HepG2 (cell line): ENCODE measurements at places on chromosomes 7 and 10.
A peak's percentile ranks its signal among the peaks of the same experiment; 100 is the strongest.

GRCh38 chr10:77909021-77909748 is 17.4 kb downstream of the DLG5 start:
- no peak for DNase-seq

DNA sequence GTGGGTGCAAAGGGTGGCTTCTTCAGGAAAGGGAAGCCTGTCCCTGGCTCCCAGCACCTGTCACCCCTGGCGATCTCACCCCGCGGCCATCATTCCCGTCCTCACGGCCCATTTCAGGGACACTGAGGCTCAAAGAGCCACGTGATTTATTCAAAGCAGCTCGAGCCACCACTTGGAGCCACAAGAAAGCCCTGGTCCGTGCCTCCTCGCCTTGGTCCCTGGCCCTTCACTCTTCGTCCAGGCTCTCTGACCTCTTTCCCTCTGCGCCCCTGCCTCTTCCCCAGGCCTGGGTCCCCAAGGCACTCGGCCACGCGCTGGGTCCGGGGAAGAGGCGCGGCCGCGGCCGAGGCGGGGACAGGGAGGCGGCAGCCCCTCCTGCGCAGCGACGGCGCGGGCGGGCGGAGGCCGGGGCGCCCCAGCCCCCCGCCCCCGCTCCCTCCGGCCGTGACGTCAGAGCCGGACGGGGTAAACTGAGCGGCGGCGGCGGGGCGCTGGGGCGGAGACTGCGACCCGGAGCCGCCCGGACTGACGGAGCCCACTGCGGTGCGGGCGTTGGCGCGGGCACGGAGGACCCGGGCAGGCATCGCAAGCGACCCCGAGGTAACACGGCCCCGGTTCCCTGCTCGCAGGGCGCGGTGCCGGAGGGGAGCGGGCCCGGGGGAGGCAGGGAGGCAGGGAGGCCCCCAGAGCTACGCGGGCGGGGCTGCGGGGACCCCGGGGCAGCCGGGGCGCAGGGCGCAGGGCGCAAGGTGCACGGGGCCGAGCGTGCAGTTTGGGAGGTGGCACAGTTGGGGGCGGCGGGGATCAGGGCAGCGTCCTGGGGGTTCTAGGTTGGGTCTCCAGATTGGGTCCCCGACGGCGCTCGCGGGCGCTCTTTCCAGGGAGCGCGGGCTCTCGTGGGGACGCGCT is at the start of gene SLC18A2:
SLC18A2 (plus strand) TSS at position 494 of the 909 bp plus-strand sequence. CDS start 580 bp downstream, outside the sequence.
- no peak for DNase-seq

GRCh38 chr10:116287906-116288501 is 15.0 kb upstream of the GFRA1 start:
- peak; percentile 18 for DNase-seq

- no peak for DNase-seq
Measured at GRCh38 chr7:108360058-108360800, 96.0 kb downstream of the NRCAM start.

- peak; percentile 60 for DNase-seq
Measured at GRCh38 chr10:5888351-5888750, 1.3 kb downstream of the ANKRD16 start.

DNA sequence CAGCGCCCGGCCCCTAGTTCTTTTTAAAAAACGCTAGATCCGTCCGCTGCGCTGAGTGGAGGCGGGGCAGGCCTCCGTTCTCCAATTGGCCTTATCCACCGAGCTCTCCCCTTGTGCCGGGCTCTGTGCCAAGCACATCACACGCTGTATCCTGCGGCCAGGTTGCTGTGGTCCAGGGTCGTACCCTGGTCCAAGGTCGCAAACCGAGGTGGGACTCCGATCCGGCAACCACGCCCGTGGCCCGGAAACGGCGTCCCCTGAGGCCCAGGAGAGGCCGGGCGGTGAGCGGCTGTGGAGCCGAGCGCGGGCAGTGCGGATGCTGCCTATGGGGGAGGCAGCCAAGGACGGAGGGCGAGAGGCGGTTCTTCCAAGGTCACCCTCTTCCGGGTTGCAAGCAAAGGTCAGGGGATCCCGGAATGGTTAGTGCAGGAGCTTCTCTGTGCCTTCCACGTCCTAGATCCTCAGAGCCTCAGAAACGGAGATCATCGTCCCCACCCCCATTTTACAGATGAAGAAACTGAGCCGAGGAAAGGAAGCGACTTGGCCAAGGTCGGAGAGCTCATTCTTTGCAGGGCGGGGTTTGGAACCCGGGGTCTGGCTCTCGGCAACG is 72.4 kb upstream of the LRRC4 start:
- peak; percentile 85 for DNase-seq

DNA sequence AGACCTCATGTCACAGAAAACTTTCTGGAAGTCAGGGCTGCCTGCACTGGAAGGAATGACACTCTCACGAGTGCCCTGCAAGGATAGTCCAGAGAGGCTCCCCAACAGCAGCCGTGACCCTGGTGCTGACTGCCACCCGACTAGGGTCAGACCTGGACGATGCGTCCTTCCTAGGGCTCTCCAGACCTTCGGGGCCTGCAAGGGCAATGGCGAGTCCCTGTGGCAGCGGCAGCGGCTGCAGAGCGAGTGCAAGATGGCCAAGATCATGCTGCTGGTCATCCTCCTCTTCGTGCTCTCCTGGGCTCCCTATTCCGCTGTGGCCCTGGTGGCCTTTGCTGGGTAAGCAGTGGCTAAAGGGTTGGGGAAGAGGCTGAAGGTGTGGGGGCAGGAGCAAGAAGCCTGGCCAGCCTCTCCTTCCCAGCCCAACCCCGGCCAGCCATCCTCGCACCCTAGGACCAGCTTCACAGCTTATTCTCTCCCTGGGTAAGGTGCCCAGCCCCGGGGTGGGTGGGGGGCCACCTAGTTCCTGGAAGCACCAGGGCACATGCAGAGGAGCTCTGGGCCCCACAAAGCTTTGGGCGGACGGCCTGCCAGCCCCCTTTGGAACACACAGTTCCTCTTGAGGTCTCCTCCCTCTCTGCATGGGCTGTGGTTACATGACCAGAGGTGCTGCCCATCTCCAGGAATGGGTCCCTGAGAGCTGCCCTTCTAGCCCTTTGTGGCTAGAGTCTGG is 5.5 kb downstream of the OPN4 start:
- DNase-seq = no peak

GRCh38 chr7:47677664-47678063 is 95.8 kb upstream of the TNS3 start:
- DNase-seq = no peak

DNA sequence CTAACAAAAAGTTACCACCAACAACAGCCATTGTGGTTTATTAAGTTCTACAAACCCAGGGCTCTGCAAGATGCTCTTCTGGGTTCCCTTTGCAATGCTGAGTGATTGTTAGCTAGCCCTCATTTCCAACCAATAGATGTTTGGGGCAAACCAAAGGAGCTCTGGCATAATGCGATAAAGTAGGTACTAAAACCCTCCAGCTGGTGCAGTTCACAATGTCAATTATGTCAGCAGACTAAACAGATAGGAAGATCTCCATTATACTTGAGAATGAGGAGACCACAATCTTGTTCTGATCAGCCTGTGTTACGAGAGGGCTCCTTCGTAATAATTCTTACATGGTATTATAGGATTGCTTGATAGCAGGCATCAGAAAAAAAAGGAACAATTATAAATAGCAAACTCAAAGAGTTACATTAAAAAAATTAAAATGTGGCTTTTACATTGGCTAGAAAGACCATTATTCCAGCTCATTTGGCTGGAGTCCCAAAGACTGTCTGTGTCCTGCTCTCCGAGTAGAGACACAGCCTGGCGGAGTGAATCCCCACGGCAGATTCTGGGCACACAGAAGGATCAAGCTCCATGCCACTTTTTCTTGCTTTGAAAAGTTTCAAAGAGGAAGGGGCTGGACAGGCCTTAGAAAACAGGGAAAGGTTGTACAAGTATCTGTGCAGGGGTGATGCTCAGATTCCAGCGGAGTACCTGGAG is 93.8 kb downstream of the ZRANB1 start:
- no peak for DNase-seq

- DNase-seq = peak; percentile 25
Measured at GRCh38 chr7:40717242-40717641, 582.4 kb downstream of the SUGCT start.

- no peak for DNase-seq
Measured at GRCh38 chr10:51886438-51887068, 187.2 kb upstream of the CSTF2T start.

GRCh38 chr10:93061594-93062513 is 1.3 kb downstream of the CYP26C1 start:
- DNase-seq = no peak

GRCh38 chr10:99870123-99870730 is 87.8 kb downstream of the ABCC2 start:
- no peak for DNase-seq

GRCh38 chr7:91149341-91150246 is 114.6 kb upstream of the FZD1 start:
- DNase-seq = no peak

- DNase-seq = no peak
Measured at GRCh38 chr10:32057036-32057372, 779 bp upstream of the KIF5B start.

GRCh38 chr7:46247664-46248063 is 326.6 kb upstream of the IGFBP3 start:
- DNase-seq = no peak

- no peak for DNase-seq
Measured at GRCh38 chr10:30491916-30492515, 58.0 kb downstream of the MAP3K8 start.

DNA sequence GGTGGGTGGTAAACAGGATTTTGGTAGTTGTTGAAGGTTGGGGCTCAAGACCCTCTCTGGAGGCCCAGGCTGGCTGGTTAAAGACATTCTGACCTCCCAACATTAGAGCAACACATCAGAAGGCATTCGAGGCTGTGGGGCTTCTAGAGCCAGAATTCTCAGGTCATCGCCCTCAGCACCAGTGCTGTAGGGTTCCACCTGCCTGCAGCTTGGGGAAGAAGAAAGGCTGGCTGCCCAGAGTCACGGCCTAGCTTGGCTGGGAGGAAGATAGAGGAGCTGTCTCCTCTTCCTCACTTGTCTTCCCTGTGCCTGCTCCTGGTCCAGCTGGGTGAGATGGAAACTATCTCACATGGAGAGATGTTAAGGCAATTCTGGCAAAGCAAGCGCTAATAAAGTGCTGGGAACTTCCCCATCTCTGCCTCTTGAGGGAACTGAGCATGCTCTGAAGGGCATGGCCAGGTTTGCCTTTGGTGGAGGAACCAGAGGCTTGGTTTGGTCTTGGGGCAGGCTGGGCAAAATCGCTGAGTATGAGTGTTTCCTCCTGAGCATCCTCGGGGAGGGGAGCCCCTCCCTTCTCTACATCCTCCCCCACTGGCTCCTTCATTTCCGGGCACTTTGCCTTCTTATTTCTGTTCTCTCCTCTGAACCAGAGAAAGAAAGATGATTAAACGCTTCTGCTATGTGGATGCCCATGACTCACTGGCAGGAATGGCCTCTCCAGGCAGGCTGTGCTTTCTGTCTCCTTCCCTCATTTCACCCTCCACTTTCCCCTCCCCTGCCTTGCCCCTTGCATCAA is 509.0 kb upstream of the PODXL start:
- no peak for DNase-seq

DNA sequence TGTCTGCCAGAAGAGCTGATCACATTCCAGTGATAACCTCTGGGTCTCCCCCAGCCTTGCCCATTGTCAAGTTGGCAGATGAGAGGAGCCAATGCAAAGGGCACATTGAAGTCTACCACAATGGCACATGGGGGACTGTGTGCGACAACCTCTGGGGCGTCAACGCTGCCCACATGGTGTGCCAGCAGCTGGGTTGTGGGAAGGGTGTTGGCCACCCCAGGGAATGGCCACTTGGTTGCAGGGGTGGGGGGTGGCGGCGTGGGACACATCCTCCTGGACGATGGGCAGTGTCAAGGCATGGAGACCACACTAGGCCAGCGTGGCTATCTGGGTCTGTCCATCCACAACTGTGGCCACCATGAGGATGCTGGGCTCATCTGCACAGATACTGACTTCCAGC is 43.4 kb downstream of the CUZD1 start:
- DNase-seq = no peak

DNA sequence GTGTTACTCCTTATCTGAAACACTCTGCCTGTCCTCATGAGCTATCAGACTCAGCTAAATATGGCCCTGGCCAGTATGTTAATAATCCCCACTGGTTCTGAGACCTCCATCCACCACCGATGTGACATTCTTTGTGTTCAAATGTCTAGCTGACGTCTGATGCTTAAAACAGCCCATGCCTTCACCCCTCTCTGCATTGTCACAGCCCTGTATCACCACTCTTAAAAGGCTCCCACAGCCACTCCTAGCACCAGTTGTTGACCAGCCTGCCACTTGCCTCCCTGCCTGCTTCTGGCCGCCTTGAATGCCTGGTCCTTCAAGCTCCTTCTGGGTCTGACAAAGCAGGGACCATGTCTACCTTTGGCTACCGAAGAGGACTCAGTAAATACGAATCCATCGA is at the start of gene LMOD2:
LMOD2 (plus strand) TSS at position 253 of the 400 bp plus-strand sequence; CDS start at position 351, 98 bp downstream.
- no peak for DNase-seq

DNA sequence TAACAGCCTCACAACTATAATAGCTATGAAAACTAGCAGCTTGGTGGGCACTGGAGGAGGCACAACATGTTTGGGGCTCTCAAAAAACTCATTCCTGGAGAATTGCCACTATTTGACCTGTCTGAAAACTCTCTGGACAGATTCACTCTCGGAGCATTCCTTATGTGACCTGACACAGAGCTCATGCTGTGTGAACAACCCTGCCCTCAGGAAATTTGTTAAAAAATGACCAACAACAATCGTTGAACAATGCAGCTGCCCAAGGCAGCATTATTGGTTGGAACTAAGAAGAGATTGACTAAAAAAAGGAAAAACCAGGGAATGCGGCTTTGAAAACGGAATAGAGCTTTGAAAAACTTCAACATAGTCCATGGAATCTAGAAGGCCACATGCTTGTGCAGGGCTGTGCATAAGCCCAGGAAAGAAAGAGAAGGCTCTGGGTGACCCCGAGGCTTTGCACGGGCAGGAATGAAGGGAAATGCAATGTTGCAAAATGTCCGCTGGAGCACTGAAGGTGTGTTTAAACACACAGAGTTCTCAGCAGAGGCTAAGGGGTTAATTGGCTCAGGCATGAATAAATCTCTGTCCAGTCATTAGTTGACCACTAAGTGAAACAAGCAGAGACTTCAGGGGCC is 52.8 kb downstream of the NAMPT start:
- DNase-seq = no peak

GRCh38 chr7:91098566-91098965 is 165.7 kb upstream of the FZD1 start:
- no peak for DNase-seq

DNA sequence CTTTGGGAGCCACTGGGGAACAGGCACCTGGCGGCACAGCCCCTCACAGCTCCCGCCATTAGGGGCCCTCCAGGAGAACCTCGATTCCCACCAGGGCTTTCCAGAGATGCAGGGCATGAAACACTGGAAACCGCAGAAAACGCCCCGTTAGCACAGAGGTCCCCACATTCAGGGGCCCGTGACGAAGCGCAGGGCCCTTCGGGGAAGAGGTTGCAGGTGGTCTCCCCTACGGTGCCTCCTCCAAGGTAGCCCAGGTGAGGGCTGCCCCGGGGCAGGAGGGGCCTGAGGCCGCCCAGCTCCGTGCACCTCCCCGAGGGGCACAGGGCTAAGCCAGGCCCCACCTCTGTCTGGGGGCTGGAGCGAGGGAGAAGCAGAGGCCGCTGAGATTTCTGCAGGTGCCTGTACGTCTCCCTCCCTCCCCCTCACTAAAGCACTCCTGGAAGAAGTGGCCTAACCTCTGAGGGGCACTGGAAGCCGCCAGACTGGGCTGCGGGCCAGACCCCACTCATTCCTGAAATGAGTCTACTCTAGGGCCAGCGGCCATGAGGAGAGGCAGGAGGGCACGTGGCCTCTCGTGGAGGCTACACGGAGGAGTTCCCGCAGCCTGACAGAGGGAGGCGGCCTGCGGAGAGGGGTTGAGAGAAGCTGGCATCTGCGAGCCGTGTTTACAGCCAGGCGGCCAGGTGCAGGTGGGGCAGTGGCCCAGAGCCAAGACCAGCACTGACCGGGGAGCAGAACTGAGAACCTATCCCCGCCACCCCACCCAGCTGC is 6.9 kb downstream of the PDGFA start:
- no peak for DNase-seq

GRCh38 chr7:23072048-23072447 is 33.5 kb upstream of the KLHL7 start:
- no peak for DNase-seq
